ENCODE measurements at places on chromosomes 1 and 21.

GRCh38 chr1:179241530-179242097 lies 12.1 kb upstream of the ABL2 start:
- no peak for DNase-seq

- no peak for DNase-seq
Measured at GRCh38 chr1:243390162-243390791, 134.4 kb downstream of the SDCCAG8 start.

GRCh38 chr1:901108-901859 lies 22.4 kb upstream of the SAMD11 start:
- DNase-seq = no peak

- no peak for DNase-seq
Measured at GRCh38 chr1:41723786-41724185, 194.9 kb downstream of the HIVEP3 start.

DNA sequence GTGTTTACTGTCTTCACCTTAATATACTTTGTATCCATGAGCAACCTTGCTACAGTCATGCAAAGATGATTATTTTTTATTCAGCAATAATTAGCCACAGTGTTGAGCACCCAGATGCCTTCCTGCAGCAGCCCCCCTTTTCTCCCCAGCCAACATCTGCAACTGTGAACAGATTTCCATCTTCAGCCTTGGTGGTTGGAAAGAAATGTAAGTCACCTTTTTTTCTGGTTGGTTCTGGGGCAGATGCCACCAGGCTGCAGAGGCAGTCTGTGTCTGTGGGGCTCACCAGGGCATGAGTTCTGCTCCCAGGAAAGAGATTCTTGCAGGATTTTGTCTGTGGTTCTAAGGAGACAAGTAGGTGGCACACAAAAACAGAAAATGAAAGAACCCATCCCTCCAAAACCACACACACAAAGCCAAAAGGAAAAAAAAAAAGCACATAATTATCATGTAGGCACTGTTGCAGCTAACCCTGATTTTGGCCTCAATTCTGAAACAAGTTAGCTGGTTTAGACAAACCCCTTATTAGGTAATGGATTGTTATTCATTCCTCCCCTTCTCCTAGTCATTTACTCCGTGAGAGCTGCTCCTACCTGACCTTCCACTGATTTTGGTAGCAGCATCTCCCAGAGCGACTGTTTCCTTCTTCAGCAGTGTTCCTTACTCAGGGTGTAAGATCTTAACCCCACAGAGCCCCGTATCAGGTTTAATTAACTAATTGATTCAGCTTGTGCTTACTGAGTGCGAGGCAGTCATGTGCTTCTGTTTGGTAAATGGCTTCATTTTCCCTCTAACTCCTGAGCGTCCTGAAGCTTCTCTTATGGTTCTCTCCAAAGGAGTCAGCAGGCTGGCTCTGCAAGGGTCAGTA lies 36.5 kb downstream of the GALNT2 start:
- no peak for DNase-seq

GRCh38 chr1:93708734-93709481 lies 27.3 kb upstream of the BCAR3 start:
- DNase-seq = no peak

DNA sequence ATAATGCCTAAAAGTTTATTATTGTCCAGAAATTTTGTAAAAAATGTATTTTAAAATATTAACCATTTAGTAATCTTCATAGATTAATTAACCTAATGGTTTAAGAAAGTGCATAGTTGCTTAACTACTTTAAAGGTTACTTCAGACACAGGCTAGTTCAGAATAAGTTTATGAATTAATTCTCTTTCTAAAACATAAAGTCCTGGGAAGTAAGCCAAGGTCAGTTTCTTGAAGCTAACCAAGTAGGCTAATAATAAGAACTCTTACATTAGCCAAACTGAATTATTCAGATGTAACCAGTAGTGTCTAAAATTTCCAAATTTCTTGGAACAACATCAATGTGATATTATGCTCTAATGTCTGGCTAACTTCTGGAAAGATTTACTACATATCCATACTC lies 790.4 kb downstream of the NCAM2 start:
- no peak for DNase-seq

DNA sequence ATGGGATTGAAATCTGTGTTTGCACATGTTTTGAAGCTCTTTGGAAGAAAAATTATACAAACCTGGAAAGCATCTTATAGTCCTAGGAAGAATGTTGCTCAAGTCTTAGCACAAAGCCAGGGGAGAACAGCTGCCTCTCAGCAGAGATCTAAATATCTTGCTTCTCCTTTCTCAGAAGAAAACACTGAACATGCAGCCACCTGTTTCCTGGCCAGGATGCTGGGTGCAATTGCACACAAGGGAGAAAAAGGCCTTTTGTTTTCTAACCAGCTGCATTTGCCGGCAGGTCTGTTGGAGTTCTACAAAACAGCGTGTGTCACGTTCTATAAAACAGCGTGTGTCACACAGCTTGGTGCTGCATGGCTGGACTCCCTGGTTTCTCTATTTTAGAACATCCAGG lies 259.6 kb upstream of the PLD5 start:
- no peak for DNase-seq

GRCh38 chr1:174289644-174290310 lies 130.5 kb downstream of the RABGAP1L start:
- DNase-seq = no peak

DNA sequence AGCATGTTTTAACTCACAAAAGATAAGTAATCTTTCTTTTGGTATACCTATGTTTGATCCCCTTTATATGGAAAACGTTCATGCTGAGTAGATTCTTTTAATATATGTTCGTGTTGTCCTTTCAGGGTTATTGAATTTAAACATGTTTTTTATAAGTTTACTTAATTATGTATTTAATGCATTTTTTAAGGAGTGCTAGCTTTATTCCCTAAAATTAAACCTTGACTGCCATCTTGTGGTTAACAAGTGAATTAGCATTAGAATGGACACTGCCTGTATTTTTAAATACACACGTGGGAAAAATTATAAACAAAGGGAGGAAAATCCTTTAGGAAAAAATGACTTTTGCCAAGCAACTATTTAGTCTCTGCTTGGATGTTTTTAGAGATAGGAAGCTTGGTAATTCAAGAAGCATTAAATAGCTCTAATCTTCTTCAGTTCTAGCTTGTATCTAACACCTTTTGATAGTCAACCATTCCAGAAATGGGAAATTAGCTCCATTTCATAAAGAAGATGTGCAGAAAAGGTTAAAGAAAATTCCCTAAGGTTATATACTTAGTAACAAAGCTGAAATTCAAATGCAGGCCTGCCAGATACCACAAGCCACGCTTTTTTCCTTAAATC lies 43.0 kb downstream of the UBE2U start:
- no peak for DNase-seq

- no peak for DNase-seq
Measured at GRCh38 chr1:92538048-92538412, 51.3 kb upstream of the GFI1 start.

DNA sequence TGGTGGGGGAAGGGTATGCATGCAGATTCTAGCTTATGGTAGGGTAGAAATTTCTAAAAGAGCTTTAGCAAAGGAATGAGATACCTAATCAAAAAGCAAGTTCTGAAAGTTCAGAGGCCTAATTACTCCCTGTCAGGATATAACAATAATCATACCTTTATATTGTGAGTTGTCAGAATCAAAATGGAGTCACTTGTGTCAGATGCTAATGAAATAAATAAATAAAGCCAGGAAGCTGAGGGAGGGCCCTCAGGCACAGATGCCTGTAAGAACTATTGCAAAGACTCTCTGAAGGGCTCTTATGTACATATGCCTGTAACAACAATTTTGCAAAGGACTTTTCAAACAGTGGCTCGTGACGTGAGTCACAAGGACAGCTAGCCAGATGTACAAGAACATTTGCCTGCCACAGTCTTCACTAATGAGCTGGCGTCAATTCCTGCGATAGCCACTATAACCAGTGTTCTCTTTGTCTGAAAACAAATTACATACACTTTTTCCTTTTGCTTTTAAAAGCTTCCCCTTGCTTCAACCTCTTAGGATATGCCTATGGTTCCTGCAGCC lies 27.4 kb upstream of the DNASE2B start:
- DNase-seq = no peak

- DNase-seq = no peak
Measured at GRCh38 chr1:48068206-48068605, 71.0 kb upstream of the TRABD2B start.

DNA sequence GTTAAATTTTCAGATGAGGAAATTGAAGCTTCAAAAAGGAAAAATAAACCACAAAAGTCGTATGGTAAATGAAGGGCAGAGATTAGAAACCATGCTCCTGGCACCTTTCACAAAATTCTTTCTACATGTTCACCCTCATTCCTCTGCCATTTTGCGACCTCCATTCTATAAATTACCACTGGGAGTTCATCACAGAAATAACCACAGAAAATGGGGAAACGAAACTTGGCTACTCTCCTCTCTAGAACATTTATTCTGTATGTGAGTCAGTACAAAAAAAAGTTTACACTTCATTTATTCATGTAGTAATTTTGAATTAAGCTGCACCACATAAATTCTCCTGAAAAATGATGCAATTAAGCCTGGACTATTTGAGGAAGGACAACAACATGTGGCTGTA lies 320.9 kb upstream of the C1orf87 start:
- DNase-seq = no peak

DNA sequence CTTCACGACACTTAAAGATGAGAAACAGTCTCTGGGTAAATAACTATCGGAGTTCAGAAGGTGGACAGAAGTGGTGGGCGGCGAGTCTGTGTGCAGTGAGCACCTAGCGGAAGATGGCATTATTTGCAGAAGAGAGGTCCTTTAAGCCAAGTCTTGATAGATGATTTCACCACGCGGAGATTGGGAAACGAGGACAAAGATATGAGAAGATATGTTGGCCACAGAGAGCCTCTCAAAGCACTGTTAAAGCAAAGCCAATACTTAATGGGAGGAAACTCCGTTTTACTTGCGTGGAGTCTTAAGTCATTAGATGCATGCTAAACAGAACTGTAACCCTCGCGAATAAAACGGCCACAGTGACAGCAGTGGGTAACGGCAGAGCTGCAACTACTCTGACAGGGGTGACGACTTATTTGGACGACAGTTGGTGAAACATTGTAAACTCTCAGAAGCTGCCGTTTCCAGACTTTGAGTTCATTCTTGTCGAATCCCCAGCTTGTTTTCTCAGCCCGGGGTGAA lies 577 bp upstream of the CEP350 start:
- DNase-seq = no peak
